Esophagus muscularis mucosa (tissue), 4 donors: ENCODE measurements at places on chromosomes 5 and 9. TPM values are rescaled to one million over a fixed set of nuclear protein-coding genes. Genes with fewer than 3 reads are reported as not detected.
A peak's percentile ranks its signal among the peaks of the same experiment; 100 is the strongest.

GARIN3 gene
- not detected for total RNA-seq

PDE4D gene
- total RNA-seq = 41.1 TPM

ADRA1B gene
- total RNA-seq = 2.5 TPM

MYO10 gene
- total RNA-seq = 8.0 TPM

PCDHGB4 gene
- total RNA-seq = 3.8 TPM

PCDHGA6 gene
- total RNA-seq = 5.0 TPM

FBP2 gene
- not detected for total RNA-seq

BRIX1 gene
- 18.5 TPM for total RNA-seq

CYLC2 gene
- total RNA-seq = not detected

PRLR gene
- total RNA-seq = 0.78 TPM

WNT8A gene
- not detected for total RNA-seq

ASPN gene
- total RNA-seq = 13.6 TPM

DNA sequence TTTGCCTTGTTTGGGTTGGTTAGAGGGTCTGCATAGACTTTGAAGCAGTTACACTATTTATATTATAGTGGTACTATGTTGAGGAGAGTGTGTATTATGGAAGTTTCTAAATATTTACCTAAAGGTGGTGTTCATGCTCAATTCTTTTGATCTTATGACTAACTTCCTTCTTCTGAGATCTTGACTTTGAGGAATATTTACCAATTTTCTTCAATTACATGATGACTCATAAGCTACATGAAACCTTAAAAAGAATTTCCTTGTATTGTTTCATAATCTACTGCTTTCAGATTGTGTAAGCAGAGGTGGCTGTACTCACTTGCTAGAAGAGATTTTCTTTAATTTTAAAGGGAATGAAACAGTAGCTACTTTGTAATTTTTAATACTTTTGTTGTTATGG, 276.1 kb downstream of the TAF11L14 start:
- no peaks in the 10 kb centered on the region for H3K27me3 ChIP-seq
- no peak overlapping the region for H3K27ac ChIP-seq
- H3K4me3 ChIP-seq = no peak overlapping the region
- no peaks in the 10 kb centered on the region for H3K36me3 ChIP-seq
- H3K4me1 ChIP-seq = no peaks in the 10 kb centered on the region
- no peak for DNase-seq

DNA sequence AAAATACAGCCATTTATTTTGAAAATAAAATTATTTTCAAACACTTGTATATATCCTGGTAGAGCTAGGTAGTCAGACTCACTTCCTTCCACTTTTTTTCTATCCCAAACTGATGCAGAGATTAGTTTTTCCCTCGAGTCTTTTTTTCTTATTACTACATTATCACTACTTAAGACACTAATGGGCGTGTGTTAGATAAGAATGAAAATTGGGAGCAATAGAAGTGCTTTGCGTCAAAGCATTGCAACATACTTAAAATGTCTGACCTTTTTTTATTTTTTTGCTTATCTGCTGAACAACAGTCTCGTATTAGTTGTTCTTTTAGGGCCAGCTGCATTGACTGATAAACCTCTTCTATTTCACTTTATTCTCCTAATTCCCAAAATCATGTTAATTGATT, 1278.7 kb downstream of the CDH12 start:
- H3K27me3 ChIP-seq = no peaks in the 10 kb centered on the region
- no peak overlapping the region for H3K4me3 ChIP-seq
- no peak for DNase-seq
- H3K36me3 ChIP-seq = no peaks in the 10 kb centered on the region

DNA sequence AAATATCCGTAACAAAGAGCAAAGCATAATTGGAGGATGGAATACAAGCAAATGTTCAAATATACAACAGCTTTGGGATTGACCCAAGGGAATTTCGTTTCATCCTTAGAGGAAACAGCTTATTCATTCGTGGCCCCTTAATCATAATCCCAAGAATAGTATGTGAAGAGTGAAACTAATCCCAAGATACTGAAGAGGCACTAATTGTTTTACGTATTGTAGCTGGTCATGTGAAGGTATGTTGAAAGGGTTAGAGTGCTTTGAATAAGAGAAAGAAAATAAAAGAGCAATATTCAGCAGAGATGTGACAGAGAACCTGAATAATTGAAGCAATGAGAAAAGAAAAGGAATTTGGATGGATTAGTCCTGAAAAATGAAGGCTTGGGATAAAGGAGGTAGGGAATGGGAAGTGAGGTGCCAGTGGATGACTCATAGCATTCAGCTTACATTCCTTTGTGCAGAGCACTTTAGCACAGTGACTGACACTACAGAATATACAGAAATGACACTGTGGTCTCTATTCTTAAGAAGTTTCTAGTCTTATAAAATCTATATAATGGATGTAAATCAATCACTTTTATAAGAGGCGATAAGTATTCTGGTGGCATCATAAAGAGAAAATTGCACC, 221.9 kb downstream of the TLR4 start:
- H3K27me3 ChIP-seq = no peaks in the 10 kb centered on the region
- no peak overlapping the region for H3K4me3 ChIP-seq

- H3K36me3 ChIP-seq = peaks cover 83% of the 10 kb centered on the region
- H3K27me3 ChIP-seq = no peaks in the 10 kb centered on the region
- H3K4me3 ChIP-seq = no peak overlapping the region
- H3K4me1 ChIP-seq = no peaks in the 10 kb centered on the region
Observed at GRCh38 chr9:96762568-96762967, 15.3 kb downstream of the ZNF510 start.

- no peak overlapping the region for H3K27ac ChIP-seq
- no peaks in the 10 kb centered on the region for H3K27me3 ChIP-seq
- no peaks in the 10 kb centered on the region for H3K36me3 ChIP-seq
Observed at GRCh38 chr5:78699552-78700153, 51.1 kb upstream of the LHFPL2 start.

GRCh38 chr9:127567035-127567729, 44.9 kb upstream of the STXBP1 start:
- peaks cover 67% of the 10 kb centered on the region for H3K4me1 ChIP-seq
- H3K27ac ChIP-seq = peak overlapping the region; percentile 94
- DNase-seq = no peak
- peak overlapping the region; percentile 90 for H3K4me3 ChIP-seq
- no peaks in the 10 kb centered on the region for H3K36me3 ChIP-seq

- H3K36me3 ChIP-seq = no peaks in the 10 kb centered on the region
- no peaks in the 10 kb centered on the region for H3K27me3 ChIP-seq
- H3K4me1 ChIP-seq = peaks cover 19% of the 10 kb centered on the region
- H3K4me3 ChIP-seq = no peak overlapping the region
- no peak for DNase-seq
Observed at GRCh38 chr5:102789469-102789868, 34.4 kb downstream of the PAM start.

DNA sequence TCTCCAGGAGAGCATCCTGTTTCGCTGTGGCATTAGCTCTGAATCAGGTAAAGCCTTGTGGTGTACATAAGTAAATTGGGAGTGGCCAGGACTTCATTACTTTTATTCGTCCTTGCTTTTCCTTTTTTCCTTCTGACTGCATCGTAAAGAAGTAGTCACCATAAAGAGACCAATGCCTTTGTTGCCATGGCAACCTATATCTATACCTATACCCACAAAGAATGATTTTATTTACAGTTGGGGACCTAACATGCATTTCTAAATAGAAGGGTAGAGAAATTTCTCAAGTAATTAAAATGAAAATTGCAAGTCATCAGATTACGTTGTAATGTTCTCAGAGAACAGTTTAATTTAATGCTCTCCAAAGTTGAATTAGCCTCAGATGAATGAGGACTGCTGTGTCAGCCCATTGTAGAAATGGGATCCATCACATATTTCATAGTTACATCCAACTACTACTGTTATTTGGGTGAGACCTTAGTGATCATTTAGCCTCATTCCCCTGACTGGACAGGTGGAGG, 18.6 kb downstream of the PTCD2 start:
- H3K36me3 ChIP-seq = no peaks in the 10 kb centered on the region
- no peaks in the 10 kb centered on the region for H3K27me3 ChIP-seq
- H3K27ac ChIP-seq = no peak overlapping the region
- no peak overlapping the region for H3K4me3 ChIP-seq
- no peak for DNase-seq

- no peak for DNase-seq
- no peak overlapping the region for H3K4me3 ChIP-seq
- no peaks in the 10 kb centered on the region for H3K4me1 ChIP-seq
- H3K27ac ChIP-seq = no peak overlapping the region
- no peaks in the 10 kb centered on the region for H3K36me3 ChIP-seq
- H3K27me3 ChIP-seq = no peaks in the 10 kb centered on the region
Observed at GRCh38 chr5:44983006-44983405, 174.3 kb downstream of the MRPS30 start.

- no peak overlapping the region for H3K4me3 ChIP-seq
- peaks cover 31% of the 10 kb centered on the region for H3K4me1 ChIP-seq
- no peak for DNase-seq
- H3K36me3 ChIP-seq = no peaks in the 10 kb centered on the region
- no peak overlapping the region for H3K27ac ChIP-seq
- H3K27me3 ChIP-seq = no peaks in the 10 kb centered on the region
Observed at GRCh38 chr9:259405-260404, 45.0 kb downstream of the DOCK8 start.
